CD8-positive, alpha-beta T cell (primary cell): ENCODE measurements at places on chromosomes 5 and 9. TPM values are rescaled to one million over a fixed set of nuclear protein-coding genes. Genes with fewer than 3 reads are reported as not detected.

DNA sequence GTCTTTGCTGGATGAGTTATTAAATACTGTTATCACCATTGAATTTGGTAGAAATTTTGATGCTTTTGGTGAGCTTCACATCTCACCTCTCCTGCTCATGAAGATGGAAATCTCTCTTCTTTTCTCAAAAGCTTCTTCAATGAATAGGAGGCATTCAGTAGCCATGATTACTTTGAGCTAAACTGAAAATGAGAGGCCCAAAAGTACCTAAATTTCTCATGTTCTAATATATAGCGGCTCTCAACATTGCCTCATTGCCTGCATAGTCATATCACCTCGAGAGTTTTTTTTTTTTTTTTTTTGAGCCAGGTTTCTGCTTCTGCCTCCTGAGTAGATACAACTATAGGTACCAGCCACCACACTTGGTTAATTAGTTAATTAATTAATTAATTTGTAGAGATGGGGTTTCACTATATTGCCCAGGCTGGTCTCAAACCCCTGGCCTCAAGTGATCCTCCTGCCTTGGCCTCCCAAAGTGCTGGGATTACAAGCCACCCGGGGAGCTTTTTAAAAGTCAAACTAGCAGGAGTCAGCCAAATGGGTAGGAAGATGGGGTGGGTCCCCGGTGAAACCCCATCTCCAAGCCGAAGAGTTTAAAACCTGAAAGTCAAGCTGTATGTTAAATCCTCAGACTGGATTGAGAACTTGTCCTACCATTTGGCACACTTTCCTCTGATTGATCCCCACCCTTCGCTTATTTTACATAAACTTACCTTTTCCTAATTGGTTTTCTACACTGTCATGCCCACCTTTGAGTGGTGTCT is 169.0 kb downstream of the DOCK2 start:
- DNase-seq: no peak

DNA sequence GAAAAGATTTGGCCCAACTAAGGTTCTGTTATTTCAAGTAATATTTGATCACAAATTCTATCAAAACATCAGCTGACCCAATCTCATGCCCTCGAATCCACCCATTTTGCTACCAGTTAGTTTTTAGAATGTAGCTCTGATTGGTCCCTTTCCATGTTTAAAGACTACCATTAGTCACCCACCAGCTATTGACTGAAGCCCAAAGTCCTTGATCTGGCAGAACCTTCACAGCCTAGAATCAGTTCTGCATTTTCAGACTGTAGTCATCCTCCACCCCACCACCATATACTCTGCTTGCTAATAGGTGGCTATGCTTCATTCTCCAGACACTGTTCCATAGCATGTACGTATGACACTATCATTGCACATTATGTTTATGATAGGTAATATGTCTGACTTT is 182.2 kb upstream of the TARS1 start:
- no peak for DNase-seq

FOXD4L6 gene
- total RNA-seq: not detected

SPINK4 gene
- not detected for total RNA-seq

ADRB2 gene
- 7.6 TPM for total RNA-seq
